NCI-H446 treated with DMSO at 0.1 percent for 48 hours (cell line): ENCODE measurements at places on chromosomes 4 and X.
A peak's percentile ranks its signal among the peaks of the same experiment; 100 is the strongest.

- no peak for DNase-seq
These were observed 21.1 kb downstream of the PIGG start for GRCh38 chr4:519885-520682.

- DNase-seq: peak; percentile 74
These were observed 81.4 kb upstream of the STIM2 start for GRCh38 chr4:26779224-26779623.

DNA sequence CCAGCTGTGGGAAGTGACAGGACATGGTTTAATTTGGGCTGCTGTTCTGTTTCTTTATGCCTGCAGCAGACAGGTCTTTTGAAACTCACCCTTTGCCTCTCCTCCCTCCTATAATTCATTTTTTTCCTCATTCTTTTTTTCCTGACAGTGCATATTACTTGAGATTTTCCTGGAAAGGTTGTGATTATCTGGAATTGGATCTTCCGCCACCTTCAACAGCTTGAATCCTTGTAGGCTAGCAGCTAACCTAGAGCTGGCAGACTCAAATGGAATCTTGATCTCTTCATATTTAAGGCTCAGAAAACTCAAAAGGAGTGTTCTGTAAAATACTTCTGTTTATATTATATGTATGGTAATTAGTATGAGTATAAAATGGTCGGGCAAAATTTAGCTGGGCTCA is 49.3 kb upstream of the CLCN4 start:
- DNase-seq: no peak

DNA sequence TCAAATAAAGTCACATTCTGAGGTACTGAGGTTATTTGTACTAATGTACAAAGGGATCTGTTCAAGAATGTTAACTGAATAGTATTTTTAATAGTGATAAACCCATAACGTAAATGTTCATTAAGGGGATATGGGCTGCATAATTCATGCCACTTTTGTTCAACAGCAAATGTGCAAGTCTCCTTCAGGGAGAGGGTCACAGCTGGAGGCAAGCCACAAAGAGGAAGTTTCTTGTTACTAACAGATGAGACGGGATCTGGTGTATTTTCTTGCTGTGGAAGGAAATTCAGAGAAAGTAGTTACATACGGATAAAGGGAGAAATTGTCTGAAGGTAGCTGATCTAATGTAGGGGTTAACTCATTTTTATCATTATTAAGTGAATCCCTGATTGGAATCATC is 10.0 kb downstream of the ZFP42 start:
- no peak for DNase-seq

DNA sequence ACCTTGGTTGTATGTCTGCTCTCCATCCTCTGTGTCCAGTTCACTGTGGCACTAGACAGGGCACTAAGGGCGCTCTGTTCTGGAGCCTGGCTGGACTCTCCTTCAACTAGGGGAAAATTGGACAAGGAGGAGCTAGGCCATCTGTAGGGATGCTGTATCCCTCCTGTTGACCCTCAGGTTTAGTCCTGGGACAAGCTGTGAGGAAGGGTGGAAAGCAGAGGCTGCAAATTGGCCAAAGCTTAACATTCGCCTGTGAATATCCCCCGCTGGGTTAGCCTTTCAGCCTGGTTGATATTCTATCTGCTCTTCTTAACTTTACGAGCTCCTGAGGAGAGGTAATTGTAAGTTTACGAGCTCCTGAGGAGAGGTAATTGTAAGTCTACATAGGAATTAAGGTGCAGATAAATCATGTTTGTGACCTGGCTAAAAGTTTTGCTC is 64.4 kb upstream of the ENPEP start:
- DNase-seq: no peak

GRCh38 chr4:154126276-154126675 is 337.4 kb upstream of the SFRP2 start:
- DNase-seq: no peak

GRCh38 chr4:67983333-67983732 is 20.0 kb upstream of the TMPRSS11A start:
- no peak for DNase-seq

DNA sequence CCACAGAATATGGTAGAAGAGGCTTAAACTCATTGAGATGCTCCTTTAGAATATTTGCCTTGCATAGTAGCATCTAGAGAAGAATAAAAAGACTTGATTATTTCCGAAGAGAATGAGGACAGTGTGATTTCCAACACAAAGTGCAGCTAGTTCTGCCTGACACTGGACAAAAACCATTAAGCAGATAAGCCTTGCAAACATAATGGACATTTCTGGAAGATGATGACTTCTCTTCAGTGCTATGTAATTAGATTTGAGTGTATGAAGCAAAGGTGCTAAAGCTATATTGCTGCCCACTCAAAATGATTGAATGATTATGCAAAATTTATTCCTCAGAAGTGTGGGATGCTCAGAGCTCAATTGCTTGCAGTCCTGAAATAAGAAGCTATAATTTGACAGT is 156.4 kb downstream of the VEGFC start:
- DNase-seq: no peak

- DNase-seq: no peak
These were observed 711.4 kb upstream of the GALNTL6 start for GRCh38 chr4:171101845-171102244.

DNA sequence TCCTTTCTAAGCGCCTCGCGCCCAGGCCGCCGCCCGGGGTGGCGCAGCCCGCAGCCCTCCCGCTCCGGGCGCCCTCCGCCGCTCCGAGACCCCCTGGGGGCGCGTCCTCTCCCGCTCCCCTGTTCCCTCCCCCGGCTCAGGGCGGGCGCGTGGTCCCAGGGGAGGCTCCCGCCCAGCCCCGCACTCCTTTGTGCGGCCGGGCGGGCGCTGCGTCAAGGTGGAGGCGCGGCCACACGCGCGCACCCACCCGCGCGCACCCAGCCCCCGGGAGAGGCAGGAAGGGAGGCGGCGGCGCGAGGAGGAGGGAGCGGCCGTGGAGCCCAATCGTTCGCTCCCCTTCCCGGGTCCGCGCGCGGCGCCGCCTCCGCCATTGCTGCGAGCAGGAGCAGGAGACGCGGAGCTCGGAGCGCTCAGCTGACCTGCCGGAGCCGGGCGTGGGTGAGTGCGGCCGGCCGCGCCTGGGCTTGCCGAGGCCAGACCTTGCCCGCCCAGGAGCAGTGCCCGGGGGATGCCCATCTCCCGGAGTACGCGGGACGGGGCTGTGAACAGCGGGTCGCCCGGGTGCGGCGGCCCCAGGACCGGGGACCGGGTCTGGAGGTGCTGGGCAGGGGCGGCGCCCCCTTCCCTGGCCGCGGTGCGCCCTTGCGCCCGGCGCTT is at the start of gene NSG1:
NSG1 (plus strand) TSS at position 367 of the 657 bp plus-strand sequence. CDS start 528 bp downstream, outside the sequence.
- no peak for DNase-seq
